PC-9 (cell line): ENCODE measurements at places on chromosomes 4 and X. TPM values are rescaled to one million over a fixed set of nuclear protein-coding genes. Genes with fewer than 3 reads are reported as not detected.

GRCh38 chr4:4717692-4718091 is 141.8 kb upstream of the MSX1 start:
- DNase-seq, result peak; percentile 36

DNA sequence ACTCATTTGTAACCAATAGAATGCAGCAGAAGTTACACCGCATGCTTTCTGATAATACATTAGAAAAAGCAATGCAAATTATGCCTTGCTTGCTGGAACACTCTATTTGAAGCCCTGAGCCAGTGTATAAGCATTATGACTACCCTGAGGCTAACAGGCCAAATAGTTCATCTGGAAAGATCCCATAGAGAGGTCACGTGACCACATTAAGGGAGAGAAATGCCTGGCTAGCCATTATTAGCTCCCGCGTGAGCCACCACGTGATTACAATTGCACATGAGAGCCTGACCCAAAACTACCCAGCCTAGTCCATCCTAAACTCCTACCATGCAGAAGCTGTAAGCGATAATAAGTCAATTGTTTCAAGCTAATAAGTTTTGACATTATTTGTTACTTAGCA is 472.9 kb upstream of the GALNTL6 start:
- DNase-seq, result no peak

- DNase-seq, result no peak
These were observed 443.1 kb upstream of the PITX2 start for GRCh38 chr4:111066001-111066400.

DNA sequence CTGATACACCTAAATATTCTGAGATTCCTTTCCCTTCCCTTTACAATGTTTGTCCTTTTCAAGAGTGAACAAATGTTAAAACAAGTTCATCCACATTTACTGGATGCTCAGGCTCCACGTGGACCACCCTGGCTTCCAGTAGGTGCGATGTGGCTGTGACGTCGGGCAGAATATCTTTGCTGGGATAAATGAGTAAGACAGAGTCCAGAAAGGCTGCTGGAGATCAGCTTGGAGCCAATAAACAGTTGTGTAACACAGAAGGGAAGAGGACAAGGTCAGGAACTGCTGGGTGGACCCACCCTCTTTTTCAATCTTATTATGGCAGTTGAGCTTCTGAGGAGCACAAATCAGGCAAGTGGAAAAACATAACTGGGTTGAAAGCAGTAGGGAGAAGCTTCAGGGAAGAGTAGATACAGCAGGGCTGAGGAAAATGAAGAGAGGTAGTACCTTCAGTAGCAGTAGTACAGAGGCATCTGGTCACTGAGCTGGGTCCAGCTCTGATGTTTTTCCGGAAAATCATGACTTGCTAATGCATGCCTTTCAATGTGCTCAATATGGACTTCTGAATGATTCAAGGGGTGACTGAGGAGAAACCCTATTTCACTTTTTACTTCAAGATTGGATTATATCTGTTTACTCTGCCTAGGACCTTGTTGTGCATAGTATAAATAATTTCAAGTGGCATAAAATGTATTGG is 171.8 kb upstream of the MAD2L1 start:
- no peak for DNase-seq

DNA sequence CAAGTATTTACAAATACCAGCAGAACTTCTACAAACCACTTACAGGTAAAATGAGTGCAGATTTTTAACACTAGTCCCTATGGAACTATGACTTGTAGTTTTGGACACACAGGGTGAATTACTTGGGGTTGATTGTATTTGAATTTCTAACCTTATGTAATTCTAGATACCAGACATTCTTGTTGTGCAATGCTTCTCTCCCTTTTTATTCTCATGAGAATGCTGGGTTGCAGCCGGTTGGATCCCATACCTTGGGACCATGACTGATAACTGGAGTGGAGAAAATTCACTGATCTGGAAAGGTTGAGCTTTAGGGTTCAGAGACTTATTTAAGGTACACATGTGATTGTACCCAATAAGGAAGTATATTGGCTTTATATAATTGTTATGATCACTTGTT is 8.8 kb downstream of the TET2 start:
- DNase-seq, result no peak

DNA sequence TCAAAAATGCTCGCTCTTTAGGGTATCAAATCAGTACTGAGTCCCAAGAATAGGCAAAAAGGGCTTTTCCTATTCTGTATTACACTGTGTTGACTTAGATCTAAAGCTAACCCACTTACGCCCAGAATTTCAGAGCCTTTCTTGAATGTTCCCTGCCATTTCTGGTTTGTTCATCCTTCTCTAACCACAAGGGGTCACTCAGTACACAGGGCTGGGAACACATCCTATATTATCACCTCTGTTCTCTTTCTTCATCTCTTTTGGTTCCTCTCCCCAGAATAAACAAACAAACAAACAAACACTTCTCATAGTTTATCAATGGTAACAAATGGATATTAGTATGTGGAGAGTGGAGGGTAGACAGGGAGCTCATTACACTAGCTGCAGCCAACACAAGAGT is 25.5 kb upstream of the MORC4 start:
- DNase-seq, result no peak

- DNase-seq, result no peak
These were observed 60.4 kb downstream of the SUPT20HL2 start for GRCh38 chrX:24253469-24253868.

- no peak for DNase-seq
These were observed 14.7 kb downstream of the RGS12 start for GRCh38 chr4:3307486-3307885.

DNA sequence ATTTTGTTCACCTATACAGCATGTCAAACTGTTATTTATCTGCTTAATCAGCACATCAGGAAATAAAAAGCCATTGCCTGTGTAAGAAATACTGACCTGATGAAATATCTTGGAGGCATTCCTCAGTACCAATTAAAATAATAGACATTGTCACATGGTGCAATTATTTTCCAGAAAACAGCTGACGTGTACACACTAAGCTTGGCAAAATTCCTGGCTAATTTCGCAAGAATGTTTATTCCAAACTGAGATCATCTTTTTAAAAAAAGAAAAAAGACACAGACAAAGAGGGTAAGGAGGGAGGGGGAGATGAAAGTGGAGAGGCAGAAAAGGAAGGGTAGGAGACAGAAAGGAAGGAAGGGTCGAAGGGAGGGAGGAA is 61.9 kb upstream of the NFKB1 start:
- peak; percentile 51 for DNase-seq

DNA sequence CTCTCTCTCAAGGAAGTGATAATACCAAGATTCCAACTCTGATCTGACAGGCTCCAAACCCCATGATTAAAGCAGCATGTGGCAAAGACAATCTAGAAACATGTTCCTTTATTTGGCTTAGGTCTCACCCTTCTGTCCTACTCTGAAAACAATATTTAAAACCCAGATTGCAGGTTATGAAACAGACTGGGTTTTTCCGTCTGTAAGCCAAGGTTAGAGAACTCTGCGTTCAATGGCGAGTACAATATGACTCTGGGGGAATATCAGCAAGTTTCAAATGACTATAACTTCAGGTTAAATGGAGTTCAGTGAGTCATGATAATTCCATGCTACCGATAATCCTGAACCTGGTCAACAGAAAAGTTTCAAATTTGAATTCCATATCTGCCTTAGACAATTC is 50.8 kb downstream of the ANAPC10 start:
- DNase-seq, result no peak

- no peak for DNase-seq
These were observed 30.2 kb downstream of the PNMA6A start for GRCh38 chrX:153102418-153102817.

GRCh38 chr4:147846318-147847155 is 114.6 kb downstream of the ARHGAP10 start:
- no peak for DNase-seq

DNA sequence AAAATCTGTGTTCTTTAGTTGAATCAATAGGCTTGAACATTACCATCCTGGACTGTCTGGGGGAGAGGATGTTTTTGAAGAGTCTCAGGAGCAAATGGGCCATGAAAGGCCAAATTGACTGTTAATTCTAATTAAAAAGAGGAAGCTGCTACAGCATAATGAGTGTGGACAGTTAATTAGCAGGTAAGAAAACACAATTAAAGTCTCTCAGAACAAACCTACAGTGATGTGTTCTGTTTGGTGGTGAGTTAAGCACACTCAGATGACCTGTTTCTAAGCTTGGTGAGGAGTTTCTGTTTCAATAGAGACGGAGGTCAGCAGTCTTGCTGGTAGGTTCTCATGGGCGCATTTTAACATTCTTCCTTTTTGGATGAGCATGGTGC is 68.1 kb downstream of the DRD5 start:
- DNase-seq, result no peak

DNA sequence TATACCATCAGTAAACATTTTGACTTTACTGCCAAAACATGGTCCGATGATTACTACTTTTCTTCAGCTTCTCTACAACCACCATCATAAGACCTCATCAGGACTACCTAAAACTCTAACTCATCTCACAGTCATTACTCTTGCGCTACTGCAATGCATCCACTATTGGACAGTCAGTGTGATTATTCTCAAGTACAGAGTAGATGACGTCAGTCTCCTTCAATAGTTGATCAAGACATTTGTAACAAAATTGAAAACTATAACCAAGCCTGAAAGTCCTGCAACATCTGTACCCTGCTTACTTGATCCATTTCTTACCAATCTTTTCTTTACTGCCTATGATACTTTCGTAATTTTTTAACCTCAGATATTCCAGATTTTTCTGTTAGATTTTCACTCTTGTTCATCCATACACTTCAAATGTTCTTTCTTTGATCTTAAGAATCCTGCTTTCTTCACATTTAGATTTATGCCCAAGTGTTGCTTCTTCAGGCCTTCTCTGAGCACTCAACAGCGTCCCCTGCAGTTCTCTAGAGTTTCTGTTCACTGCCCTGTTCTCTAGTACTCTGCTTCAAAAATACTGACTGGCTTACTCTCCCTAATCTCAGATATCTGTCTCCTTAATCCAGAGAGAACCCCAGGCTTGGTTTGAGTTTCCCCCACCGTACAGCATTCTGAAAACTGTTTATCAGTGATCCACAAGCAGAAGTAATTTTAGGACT is 1517.6 kb downstream of the STIM2 start:
- no peak for DNase-seq

- no peak for DNase-seq
These were observed 655 bp downstream of the CYTL1 start for GRCh38 chr4:5018603-5019002.

GRCh38 chr4:81343536-81343935 is 128.2 kb downstream of the RASGEF1B start:
- DNase-seq, result no peak

- no peak for DNase-seq
These were observed 62.7 kb downstream of the FHDC1 start for GRCh38 chr4:152998861-152999260.

GRCh38 chr4:113977526-113977855 is 2.0 kb downstream of the ARSJ start:
- DNase-seq, result no peak

The TMEM271 gene
- total RNA-seq, result not detected in 2 replicates

The ANKRD50 gene
- 14.4 and 17.2 TPM in 2 replicates for total RNA-seq

The ZNF718 gene
- 3.5 and 5.6 TPM in 2 replicates for total RNA-seq

The GPR119 gene
- not detected in 2 replicates for total RNA-seq

The MAGEA9B gene
- total RNA-seq, result not detected in 2 replicates

The LRCH2 gene
- not detected in 2 replicates for total RNA-seq

The CT45A2 gene
- total RNA-seq, result not detected in 2 replicates

The STATH gene
- not detected in 2 replicates for total RNA-seq

The NDP gene
- total RNA-seq, result not detected in 2 replicates
